ENCODE measurements at places on chromosomes 7 and 10.

GRCh38 chr10:104043185-104043830 is 42.4 kb downstream of the COL17A1 start:
- DNase-seq: peak; percentile 24

DNA sequence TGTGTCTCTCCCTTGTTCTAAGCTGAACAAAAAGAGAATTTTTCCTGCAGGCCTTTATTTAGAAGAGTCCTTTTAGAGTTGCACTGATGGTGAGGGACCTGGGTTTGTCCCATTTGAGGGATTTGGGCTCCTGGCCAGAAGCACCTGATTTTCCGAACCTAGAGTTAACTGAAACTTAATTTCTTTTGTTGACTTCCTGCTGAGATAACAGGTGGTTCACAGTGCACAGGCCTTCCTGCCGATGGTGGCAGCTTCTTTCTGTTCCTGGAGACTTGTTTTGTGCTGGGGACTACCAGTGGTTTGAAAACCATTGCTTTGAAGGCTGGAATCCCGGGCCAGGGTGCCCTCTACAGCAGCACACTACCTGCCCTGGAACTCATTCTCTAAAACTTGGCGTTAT is 99.2 kb downstream of the SUGCT start:
- DNase-seq: no peak

DNA sequence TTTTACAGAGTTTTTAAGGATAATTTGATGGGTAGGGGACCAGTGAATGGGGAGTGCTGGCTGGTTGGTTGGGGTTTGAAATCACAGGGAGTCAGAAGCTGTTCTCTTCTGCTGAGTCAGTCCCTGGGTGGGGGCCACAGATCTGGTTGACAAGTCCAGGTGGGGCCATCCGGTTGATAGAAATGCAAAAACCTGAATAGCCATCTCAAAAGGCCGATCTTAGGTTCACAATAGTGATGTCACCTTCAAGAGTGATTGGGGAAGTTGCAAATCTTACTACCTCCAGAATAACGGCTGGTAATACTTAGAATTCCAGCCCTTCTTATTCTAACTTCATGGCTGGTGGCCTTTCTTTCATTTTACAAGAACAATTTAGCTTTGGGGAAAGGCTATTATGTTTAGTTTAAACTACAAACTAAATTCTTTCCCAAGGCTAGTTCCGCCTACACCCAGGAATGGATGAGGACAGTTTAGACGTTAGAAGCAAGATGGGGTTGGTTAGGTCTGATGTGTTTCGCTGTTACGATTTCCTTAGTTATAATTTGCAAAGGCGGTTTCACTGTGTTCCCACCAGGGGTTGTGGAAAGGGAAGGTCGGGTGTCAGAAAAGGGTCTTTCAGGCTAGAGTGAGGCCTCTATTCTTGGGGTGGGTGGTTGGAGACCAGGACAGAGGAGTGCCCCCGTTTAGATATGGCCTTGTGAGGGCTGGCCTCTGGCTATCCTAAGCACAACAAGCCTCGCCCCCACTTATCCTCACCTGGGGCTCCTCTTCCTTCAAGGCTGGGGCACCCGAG is 27.4 kb downstream of the IFT22 start:
- DNase-seq: no peak

DNA sequence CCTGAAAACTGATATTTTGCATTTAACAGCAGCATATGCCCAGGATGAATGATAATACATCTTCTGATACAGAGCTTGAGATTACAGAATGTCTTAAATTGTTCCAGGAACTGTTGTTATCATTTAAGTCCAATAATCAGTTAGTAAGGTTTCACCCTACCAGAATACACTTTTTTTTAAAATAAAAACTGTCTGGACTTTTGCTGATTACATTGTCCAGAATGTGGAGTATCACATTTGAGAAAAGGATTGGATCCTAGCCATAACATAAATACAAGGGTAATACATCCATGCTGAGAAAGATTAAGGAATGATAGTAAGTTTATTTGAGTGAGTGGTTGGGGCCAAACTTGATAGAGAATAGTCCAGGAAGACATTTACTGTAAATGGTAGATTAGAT is 71.0 kb downstream of the SEPTIN7 start:
- no peak for DNase-seq

- no peak for DNase-seq
Measured at GRCh38 chr7:1915956-1916600, 246.0 kb downstream of the ELFN1 start.
